T-cell (primary cell): ENCODE measurements at places on chromosomes 6 and 20. TPM values are rescaled to one million over a fixed set of nuclear protein-coding genes. Genes with fewer than 3 reads are reported as not detected.

- DNase-seq, result no peak
Measured at GRCh38 chr6:43205849-43206248, 23.4 kb downstream of the DNPH1 start.

DNA sequence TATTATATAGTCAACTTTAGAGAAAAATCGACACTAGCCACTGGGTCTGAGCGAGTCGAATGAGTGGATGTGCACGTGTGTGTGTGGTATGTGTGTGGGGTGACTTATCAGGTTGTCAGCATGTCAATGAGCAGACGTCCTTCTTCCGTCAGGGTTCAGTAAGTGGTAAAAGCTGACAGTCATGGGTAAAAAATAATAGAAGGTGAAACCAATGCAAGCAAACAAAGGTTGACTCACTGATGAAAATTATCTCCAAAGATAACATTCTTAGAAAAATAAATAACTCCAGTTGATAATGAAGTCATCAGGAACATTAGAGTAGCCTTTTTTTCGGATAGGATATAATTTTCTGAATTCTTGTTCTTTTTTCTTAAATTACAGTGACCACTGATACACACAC is 243.8 kb upstream of the FOXQ1 start:
- no peak for DNase-seq

DNA sequence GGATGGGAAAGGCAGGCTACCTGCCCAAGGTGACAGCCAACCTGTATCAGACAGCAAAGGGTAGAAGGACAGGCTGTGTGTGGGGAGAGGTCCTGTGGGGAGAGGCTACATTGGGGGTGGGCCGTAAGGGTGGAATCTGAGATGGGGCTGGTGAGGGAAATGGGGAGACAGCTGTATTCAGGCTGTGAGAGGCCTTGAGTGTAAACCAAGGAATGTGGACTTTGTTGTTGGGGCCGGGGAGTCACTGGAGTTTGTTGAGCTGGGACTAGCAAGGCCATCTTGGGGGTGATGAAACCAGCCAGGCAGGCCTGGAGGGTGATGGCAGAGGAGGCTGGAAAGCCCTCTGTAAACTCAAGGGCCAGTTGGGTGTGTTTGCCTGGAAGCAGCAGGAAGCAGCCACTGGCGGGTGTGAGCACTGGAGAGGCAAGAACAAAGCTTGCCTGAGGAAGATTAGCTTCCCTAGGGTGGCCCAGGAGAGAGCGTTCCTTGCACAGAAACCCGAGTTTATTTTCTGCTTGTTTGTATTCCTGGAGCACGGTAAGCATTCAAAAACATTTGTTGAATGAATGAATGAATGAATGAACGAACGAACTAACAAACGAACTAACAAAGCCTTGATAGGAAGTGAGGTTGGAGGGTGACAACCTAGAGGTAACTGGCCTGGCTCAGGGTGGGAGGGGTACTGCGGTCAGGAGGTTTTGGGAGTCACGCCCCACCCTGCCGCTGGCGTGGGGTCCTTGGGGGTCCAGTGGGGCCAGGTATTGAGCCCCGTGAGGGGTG is 18.9 kb downstream of the TTBK1 start:
- no peak for DNase-seq

DNA sequence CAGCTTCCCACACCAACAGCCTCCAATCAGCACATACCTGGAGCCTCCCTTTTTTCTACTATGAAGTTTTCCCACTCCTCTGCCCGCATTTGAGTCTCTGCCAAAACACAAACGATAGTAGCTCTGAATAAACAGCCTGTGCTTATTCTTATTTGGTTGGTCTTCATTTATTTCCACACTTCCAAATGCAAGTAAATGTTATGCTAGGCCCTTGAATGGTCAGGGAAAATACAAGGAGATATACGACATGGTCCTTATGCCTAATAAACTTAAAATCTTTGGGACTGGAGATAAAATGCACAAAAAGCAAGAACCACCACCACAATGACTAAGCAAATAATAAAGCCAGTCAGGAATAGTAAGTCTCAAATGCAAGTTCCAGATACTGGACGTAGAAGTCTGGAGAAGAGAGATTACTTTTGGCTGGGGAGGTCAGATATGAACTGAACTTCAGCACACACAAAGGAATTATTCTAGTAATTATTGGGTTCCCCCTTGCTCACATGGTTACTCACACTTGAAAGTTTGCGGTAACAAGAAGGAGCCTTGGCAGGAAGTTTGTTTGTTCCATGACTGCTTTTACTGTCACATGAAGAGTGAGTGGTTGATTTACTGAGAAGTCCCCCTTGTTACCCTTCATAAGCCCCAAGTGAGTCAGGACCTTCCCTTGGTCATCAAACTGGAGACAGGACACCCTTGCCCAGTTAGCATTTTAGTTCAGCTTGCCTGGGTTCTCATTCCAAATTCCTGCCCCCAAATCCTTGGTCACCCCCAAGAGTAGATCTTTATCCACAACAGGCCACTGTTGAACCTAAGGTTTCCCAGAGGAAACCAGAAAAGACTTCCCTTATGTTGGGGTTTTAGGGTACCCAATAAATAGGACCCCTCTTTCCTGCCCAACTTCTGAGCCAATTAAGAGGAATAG is 511.2 kb upstream of the JARID2 start:
- peak; percentile 7 for DNase-seq

Gene NAA20
- total RNA-seq, result 35.0 TPM

Gene TNFRSF21
- total RNA-seq, result 0.29 TPM

GRCh38 chr20:54361475-54361874 is 113.9 kb upstream of the DOK5 start:
- no peak for DNase-seq

GRCh38 chr6:135906972-135907465 is 55.5 kb downstream of the PDE7B start:
- no peak for DNase-seq

Gene SH3BGRL2
- total RNA-seq, result 2.2 TPM

GRCh38 chr20:50331469-50332363 is 141.1 kb downstream of the CEBPB start:
- DNase-seq, result no peak

Gene MTCH1
- 146 TPM for total RNA-seq

- no peak for DNase-seq
Measured at GRCh38 chr6:167685654-167686053, 141.1 kb upstream of the AFDN start.

DNA sequence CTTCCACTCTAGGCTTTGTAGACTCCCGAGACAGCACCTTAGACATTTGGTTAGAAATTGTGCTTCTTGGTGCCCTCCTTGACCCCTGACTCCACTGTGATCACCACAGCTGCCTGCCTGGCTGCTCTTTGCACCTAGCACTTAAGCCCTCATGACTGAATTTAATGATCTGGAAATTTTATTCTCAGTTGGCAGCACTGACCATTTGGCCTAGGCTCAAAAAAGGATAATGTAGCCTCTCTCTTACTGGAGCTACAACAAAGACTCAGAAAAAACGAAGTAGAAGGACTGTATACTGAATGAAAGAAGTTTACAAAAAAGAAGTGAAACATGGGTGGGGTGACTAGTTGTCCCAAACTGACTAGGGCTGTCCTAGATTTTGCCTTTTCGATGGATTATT is 11.3 kb upstream of the ABRACL start:
- no peak for DNase-seq

DNA sequence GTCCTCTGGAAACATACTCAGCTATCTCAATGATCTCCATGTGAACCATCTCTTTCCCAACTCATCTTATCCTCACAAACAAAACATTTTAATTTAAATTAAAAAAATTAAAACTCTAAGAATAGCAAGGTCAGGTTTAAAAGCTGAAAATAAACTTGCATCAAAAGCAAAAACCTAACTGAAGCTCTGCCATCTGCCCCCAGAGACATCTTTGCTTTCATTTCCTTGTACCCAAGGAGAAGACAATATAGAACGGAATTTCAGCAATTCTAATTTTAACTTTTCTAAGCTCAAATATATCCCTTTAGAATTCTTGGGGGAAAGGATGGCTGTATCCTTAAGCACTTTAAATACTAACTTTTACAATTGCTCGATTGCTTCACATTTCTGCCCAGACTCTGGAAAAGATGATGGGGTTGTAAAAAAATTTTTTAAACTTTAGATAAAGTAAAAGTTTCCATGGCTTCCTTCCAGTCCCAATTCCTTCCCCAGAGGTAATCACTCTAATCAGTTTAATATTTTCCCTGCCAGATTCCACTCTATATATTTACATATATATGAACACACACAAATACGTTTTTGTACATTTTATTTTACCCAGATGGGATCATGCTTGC is 69.2 kb upstream of the SMIM29 start:
- no peak for DNase-seq

Gene MICB
- 15.9 TPM for total RNA-seq

Gene LY6G5C
- total RNA-seq, result 8.5 TPM

Gene ULBP1
- total RNA-seq, result 0.14 TPM

GRCh38 chr6:127403636-127404035 is 55.6 kb downstream of the KIAA0408 start:
- DNase-seq, result no peak

Gene ZBTB24
- total RNA-seq, result 21.2 TPM

DNA sequence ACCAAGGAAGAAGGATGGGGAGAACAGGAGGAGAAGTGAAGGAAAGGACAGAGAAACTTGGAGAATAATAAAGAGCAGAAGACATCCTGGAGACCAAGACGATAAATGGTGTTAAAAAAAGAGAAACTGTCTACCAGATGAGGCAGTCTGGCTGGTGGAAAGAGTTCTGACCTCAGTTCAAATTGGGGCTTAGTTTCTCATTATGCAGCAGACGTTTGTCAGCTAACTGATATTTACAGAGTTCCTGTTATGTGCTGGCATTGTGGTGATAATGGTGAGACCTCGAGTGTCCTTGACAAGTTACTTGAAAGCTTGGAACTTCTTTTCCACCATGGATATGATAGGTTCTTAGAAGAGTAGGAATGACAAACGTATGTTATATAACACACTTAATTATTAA is 142.7 kb downstream of the LRRC1 start:
- DNase-seq, result no peak

GRCh38 chr20:1186367-1186991 is 1.7 kb upstream of the TMEM74B start:
- DNase-seq, result no peak

DNA sequence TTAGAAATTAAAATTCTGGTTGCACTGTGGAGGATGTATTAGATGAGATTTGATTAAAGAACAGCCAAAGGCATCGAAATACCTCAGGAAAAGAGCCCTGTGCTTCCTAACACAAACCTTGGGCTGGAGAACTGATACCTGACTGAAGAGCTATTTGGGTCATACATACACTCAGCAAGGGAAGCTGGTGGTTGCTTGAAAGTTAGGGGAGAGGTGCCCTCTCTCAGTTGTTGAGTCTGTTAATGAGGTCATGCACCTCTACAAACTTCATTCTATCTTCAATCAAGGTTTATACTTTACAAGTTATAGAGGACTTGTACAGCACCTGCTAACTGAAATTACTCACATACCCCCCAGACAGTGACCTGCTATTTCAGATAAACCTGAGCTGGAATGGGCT is 25.5 kb downstream of the FAM184A start:
- DNase-seq, result no peak

Gene ORC3
- total RNA-seq, result 20.9 TPM

Gene TSPO2
- not detected for total RNA-seq

- no peak for DNase-seq
Measured at GRCh38 chr6:118917546-118918328, 17.2 kb downstream of the MCM9 start.

DNA sequence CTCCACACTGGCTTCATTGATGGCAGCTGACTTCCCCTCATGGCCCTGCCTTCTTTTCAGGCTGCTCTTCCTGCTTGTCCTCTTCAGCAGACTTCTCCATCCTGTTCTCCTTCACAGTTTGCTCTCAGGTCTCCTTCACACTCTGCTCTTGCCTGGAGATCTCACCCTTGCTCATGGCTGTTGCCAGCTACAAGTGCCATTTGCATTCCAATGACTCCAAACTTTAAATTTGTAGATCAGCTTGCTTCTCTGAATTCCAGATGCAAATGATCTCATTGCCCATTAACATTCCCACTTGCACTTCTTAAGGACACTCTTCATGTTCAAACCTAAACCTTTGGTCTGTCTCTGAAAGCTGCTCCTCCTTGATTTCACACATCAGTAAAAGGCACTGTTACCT is 343.0 kb downstream of the QKI start:
- no peak for DNase-seq

DNA sequence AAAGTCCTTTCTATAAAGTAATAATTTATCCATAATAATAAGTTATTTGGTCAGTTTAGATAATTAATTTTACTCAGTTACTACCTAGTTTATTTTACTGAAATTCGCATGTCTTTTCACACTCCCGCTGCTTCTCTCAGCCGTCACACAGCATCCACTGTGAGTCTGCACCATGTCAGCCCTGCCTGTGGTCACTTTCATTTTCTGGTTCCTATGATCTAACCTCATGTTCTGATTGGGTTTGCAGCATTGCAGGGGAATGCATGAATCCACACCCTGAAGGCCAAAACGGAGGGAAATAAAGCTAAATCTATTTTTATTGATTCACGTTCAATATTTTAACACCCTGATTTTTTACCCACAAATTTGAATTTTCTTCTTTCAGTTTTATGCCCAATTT is 47.4 kb downstream of the PDE10A start:
- DNase-seq, result no peak

- DNase-seq, result no peak
Measured at GRCh38 chr6:69487688-69488087, 309.1 kb downstream of the LMBRD1 start.

GRCh38 chr6:107215334-107215733 is 100.0 kb upstream of the BEND3 start:
- DNase-seq, result no peak

DNA sequence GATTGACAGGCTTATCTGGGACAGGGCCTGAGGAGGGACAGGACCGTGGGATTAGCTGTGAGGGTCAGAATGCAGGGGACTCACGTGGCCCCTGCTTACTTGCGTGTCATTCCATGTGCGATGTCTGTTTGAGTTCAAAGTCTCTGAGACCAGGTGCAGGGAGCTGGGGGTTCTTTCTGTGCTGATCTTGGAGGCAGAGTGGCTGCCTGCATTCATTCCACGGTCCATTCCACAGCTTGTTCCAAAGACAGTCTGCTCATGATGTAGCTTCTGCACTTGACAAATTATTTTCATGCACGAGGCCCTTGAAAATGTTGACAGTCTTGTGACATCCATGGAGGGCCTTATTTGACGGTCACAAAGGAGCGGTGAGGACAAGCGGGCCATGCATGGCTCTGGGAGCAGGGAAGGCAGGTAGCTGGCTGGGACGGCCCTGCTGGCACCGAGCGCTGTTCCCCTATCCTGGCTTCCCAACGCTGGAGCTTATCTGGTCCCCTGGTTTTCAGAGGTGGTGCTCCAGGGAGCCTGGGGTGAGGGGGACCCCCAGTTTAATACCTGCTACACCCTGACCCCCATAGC is 156.3 kb upstream of the RNF24 start:
- no peak for DNase-seq

DNA sequence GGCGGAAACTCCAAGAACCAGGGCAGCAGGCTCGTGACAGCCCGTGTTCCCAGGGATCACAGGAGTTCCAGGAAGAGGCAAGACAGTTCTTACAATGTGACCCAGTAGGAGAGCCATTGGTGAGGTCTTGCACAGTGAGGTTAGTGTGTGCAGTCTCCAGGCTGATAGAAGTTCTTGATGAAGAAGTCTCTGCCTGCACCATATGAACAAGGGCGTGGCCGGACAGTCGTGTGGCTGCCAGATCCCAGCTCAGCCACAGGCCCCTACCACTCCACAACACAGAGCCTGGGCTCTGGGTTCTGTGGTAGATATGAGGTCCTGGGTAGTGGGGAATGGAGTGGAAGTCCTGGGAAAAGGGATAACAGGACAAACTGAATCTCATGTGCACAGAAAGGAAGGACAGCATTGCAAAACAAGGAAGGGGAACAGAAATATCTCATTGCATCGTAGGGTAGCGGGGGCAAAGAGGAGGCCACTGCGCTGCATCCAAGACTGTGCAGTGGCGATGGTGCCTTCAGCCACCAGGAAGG is 65.2 kb downstream of the STX11 start:
- no peak for DNase-seq
